ENCODE measurements at places on chromosomes 6 and 20.

GRCh38 chr6:27601668-27602254, 128.9 kb upstream of the ZNF184 start:
- no peak for DNase-seq

GRCh38 chr6:24157886-24158285, 31.9 kb downstream of the NRSN1 start:
- no peak for DNase-seq

GRCh38 chr6:127582777-127583462, 5.9 kb downstream of the C6orf58 start:
- DNase-seq: no peak

- peak; percentile 60 for DNase-seq
These were observed 69.3 kb downstream of the ALDH8A1 start for GRCh38 chr6:134880487-134881190.

DNA sequence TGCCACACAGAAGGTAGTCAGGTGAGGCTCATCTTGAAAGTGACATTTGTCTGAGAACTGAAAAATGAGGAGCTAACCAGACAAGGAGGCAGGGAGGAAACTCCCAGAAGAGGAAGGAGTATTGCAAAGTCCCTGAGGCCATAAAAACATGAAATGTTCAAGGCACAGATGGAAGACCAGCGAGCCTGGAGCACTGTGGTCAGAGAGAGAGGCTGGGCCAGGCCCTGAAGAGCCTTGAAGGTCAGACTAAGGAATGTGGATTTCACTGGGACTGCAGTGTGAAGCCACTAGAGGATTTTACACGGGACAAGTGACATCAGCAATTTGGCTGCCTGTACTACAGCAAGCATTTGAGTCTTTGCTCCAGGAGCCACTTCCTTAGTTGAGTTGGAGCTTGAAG, 21.1 kb upstream of the TMEM181 start:
- no peak for DNase-seq

- no peak for DNase-seq
These were observed 180.8 kb upstream of the PLN start for GRCh38 chr6:118367314-118367713.

DNA sequence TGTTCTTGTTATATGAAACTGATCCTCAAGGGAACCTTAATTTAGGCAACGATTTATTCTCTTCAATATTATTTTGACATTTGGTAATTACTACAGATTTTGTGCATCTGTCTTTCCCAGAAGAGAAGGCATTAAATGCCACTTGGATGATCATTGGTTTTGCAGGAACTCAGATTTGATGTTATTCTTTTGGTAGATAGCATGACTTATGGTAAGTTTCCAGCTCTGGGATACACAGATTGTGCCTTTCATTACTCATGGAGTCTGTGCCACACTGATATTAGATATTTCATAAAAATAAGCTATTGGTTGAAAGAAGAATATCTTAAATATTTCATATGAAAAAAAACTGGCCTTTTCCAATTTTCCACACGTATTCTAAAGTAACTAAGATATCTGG, 120.1 kb downstream of the AIG1 start:
- no peak for DNase-seq

GRCh38 chr20:1442304-1442703, 24.3 kb downstream of the NSFL1C start:
- DNase-seq: no peak

DNA sequence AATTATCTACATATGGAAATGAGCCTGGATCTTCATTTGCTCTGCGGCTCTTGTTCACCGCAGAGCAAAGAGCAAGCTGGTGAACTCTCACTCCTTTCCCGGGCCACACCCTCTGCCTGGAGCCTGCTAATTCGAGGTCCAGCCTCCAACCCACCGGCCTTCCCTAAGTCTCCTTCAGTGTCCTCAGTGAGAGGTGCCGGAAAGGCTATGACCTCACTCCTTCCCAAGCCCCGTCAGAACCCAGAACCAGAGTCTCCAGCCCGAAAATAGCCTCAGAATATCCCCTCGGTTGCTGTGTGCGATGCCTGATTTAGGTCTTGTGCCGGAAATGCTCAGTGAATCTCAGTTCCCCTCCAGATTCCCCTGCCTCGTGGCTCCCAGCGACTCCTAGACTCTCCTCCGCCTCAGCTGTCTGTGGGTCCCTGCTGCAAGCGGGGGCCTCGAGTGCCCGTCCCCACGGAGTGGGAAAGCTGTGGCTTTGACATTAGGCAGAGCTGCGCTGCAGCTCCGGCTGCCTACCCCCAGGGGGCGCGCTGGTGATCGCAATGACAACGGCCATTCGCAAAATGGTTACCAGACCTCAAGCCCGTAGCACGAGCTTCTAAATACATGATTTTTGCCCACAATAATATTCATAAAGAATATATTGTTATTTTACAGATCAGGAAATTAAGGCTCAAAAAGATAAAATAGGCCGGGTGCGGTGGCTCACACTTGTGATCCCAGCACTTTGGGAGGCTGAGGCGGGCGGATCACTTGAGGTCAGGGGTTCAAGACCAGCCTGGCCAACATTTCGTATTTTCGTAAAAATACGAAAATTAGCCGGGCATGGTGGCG, 4.1 kb upstream of the BNIP5 start:
- no peak for DNase-seq

DNA sequence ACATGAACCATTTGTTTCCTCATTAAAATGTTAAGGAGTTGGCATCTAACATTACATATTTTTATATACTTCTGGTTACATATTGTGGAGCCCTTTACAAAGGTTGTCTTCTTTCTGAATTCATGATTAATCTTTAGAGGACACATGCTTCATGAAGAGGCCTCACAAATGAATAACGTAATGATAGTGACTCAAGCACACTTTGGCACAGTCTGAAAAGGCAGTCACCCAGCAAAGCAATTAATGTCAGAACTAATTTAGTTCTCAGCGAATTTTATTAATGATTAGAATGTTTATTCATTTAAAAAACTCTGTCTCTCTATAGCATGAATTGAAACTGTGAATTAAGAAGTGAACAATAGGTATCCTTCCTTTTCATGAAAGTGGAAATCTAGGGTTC, 854.2 kb downstream of the PHF3 start:
- no peak for DNase-seq

GRCh38 chr20:39263076-39263475, 300.9 kb downstream of the DHX35 start:
- no peak for DNase-seq
